Muscle of back (tissue), 13 donors: ENCODE measurements at places on chromosomes 1 and 21. TPM values are rescaled to one million over a fixed set of nuclear protein-coding genes. Genes with fewer than 3 reads are reported as not detected.

- no peak for DNase-seq
Observed at GRCh38 chr1:183279835-183280234, 93.8 kb downstream of the LAMC2 start.

- peak; percentile 38 for DNase-seq
Observed at GRCh38 chr1:170967042-170967910, 31.9 kb downstream of the MROH9 start.

- peak; percentile 34 for DNase-seq
Observed at GRCh38 chr1:165928075-165928731, 100.8 kb downstream of the UCK2 start.

DNA sequence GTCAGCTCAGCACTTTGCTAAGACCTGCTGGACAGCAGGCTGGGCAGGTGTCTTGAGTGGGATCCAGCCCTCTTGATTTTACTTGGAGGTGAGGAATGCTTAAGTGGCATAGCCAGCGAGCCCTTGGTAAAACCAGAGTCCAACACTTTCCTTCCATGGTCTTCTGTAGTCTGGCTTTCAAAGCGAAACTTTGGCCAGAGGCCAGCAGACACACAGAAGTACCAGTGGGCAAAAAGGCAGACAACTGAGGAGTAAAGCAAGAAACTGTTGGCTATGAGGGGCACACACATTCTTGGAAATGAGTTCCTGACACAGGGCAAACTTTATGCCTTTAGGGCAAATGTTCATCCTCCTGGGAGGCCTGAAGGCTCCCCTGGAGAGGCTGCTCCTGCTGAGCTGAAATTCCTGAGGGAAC lies 281.0 kb upstream of the POU3F1 start:
- no peak for DNase-seq

GRCh38 chr1:85128316-85128715 lies 72.5 kb downstream of the SYDE2 start:
- peak; percentile 34 for DNase-seq

DNA sequence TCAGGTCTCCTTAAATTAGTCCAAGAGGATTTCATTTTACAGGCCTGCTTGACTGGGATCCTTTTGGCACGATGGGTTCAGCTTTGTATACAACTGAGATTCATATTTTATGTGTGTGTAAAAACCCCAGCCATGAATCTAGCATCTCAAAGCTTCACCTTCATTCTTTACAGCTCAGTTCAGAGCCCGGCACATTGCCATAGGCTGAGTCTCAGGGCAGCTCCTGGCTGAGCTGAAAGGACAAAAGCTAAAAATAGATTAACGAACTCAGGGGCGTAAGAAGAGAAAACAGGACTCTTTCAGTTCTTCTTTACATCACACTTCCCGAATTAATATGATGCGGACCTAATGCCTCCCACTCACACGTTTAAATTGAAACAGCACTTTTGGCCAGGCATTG lies 262.8 kb upstream of the PBX1 start:
- peak; percentile 13 for DNase-seq

DNA sequence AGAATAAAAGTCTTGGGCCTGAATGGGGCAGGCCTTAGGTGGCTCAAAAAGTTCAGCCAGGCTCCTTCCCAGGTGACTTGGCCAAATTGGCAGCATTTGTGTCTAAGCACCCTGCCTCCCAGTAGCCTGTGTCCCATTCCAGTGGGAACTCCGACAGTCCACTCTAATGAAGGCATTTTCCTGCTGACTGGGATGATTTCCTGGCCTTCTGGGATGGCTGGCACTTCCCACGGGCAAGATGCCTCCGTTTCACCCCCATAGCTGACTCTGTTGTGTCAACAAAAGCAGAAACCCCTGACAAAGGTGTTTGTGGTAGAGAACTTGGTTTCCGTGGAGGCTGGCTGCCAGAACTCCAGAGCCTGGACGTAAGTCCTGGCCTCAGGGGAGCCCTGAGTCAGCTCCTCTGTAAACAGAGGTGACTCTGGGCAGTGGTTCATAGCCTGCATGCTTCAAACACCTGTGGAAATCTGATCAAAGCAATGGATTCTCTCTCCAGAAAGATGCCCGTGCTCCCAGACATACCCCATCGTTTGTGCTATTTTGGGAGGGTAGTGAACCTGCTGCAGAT lies 36.6 kb downstream of the WNT3A start:
- no peak for DNase-seq

DNA sequence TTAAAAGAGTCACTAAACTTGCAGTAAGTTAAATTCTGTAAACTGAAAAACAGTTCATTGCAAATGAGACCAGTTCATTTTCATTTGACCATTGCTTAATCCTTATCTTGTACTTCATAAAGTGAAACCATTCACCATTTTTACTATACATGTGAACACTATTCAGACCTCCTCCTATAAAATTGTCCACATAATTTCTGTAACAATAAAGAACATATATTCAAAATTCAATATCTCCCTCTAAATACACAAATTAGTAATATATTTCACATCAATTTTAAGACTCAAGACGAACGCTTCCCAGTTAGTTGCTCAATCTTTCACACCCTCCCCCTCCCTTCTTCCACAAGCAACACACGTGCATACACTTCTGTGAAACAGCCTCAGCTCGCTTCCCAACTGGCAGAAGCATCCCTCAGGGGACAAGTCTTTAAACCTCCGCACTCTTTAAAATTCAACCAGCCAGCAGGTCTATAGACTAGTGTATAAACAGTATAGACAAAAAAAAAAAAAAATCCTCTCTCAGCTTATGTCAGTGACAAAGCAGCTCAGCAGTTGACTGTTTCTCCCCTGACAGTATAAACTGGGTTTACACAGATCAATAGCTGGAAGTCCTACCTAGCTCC lies 99.6 kb downstream of the DENND1B start:
- DNase-seq, result peak; percentile 45

DNA sequence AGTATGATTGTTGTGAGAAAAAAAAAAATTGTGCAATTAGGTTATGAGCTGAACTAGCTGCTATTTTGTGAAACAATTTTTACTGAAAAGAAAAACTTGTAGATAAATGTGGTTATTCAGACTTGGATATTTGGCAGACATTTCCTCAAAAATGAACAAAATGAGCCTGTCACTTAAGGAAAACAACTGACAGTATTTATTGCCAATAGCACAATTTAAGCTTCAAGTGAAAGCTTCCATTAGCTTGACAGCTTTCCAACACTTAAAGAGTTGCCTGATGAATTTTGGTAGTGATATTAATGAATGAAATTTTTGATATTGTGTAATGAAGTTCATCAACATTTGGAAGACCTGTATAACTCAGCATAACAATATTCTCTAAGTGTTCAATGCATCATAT lies 116.1 kb upstream of the RGS1 start:
- no peak for DNase-seq

DNA sequence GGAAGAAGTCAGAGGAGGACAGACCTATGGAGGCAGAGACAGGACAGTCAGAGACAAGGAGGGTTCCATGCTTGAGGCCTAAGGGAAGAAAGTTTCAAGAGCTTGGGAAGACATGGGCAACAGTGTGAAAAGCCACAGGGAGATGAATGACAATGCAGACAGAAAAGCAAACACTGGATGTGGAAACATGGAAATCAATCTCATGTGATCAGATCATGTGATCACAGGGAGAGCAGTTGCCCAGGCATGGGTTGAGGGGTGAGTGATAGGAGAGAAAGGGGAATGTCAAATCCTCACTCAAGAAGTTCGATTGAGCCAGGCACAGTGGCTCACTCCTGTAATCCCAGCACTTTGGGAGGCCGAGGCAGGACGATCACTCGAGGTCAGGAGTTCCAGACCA lies 17.2 kb downstream of the PTAFR start:
- DNase-seq, result no peak

DNA sequence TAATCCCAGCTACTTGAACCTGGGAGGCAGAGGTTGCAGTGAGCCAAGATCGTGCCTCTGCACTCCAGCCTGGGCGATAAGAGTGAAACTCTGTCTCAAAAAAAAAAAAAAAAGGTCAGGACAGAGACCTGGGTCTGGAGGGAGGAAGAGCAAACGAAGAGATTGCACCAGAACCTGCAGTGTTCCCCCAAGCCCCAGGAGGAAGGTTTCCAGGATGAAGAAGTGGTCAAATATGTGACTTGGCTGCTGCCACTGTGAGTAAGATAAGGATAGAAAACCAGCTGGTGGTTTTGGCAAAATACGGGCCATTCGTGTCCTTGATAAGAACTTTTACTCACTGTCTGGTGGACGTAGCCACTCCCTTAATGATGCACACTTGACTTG lies 42.2 kb downstream of the CLDN14 start:
- DNase-seq, result no peak

- no peak for DNase-seq
Observed at GRCh38 chr21:46307625-46308024, 16.0 kb downstream of the C21orf58 start.

DNA sequence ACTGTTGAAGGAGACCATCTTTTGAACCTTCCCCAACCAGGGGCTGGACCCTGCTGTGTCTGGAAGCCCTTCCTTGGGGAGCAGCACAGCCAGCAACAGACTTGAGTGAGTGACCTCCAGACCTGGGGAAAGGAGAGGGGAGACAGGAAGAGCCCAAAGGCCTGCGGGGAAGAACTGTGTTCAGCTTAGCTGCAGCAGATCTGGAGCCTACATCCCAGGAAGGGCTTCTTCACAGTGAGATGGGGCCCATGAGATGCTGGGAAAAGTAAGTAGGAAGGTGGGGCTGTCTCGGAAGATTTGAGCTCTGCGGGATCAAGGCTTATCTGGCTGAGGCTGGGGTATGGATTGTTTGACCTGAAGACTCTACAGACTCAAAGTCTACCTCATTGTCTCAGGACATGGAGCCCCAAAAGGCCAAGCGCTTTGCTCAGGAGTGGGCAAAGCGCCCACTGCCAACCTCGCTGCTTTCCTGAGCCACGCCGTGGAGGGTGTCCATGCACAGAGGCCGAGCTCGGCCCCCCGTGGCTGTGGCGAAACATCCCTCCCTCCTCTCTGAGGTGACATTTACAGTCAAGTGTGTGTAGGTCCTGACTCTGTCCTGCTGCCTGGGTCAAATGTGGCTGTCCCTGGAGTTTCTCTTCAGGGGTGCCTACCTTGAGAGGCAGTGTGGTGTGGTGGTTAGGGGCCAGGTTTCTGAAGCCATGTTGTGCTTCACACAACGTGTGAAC lies 24.5 kb downstream of the SPOCD1 start:
- DNase-seq, result no peak

- no peak for DNase-seq
Observed at GRCh38 chr1:159140474-159140873, 30.9 kb upstream of the CADM3 start.

GRCh38 chr1:81695741-81696140 lies 105.0 kb upstream of the ADGRL2 start:
- peak; percentile 57 for DNase-seq

GRCh38 chr1:15279576-15280230 lies 32.7 kb downstream of the FHAD1 start:
- no peak for DNase-seq

DNA sequence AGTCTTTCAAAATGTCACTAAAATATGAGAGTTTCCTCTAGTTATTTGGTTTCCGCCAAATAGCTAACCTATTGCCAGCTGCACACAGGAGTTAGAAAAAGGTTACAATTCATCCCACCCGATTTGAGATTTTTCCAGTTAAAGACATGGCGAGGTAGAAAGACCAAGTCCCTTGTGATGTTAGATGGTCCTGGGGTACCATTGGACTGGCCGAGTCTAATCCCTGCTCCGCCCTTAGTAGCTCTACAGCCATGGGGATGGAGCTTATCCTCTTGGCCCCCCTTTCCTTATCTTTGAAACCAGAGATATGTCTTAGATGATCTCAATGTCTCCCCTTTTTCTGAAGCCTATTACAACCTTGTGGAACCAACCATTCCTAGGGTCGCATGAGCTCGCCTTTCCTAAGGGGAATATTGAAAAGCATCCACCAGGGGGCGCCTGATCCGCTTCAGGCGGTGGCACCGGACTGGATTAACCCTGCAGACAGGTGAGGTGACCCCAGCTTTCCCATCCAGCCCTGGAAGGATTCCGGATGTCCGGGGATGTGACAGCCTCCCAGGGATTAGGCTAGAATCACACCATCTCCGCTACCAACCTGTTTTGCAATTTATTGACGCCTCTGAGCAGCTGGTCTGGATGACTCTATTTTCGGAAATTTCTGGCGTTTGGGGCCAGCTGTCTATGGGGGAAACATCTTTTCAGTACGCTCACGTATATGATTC lies 68.3 kb upstream of the SIM2 start:
- peak; percentile 18 for DNase-seq

- no peak for DNase-seq
Observed at GRCh38 chr1:36253161-36253862, 29.1 kb downstream of the THRAP3 start.

- DNase-seq, result peak; percentile 38
Observed at GRCh38 chr1:113058941-113059706, 13.9 kb upstream of the LRIG2 start.

- DNase-seq, result no peak
Observed at GRCh38 chr1:158607296-158607695, 2.2 kb downstream of the OR10Z1 start.

- DNase-seq, result no peak
Observed at GRCh38 chr1:160541622-160542302, 18.7 kb upstream of the SLAMF6 start.

- DNase-seq, result no peak
Observed at GRCh38 chr1:93339171-93339697, 6.5 kb upstream of the DR1 start.

GRCh38 chr1:218350035-218350525 lies 4.9 kb downstream of the TGFB2 start:
- DNase-seq, result no peak

GRCh38 chr1:226207048-226207447 lies 16.4 kb upstream of the MIXL1 start:
- no peak for DNase-seq

DNA sequence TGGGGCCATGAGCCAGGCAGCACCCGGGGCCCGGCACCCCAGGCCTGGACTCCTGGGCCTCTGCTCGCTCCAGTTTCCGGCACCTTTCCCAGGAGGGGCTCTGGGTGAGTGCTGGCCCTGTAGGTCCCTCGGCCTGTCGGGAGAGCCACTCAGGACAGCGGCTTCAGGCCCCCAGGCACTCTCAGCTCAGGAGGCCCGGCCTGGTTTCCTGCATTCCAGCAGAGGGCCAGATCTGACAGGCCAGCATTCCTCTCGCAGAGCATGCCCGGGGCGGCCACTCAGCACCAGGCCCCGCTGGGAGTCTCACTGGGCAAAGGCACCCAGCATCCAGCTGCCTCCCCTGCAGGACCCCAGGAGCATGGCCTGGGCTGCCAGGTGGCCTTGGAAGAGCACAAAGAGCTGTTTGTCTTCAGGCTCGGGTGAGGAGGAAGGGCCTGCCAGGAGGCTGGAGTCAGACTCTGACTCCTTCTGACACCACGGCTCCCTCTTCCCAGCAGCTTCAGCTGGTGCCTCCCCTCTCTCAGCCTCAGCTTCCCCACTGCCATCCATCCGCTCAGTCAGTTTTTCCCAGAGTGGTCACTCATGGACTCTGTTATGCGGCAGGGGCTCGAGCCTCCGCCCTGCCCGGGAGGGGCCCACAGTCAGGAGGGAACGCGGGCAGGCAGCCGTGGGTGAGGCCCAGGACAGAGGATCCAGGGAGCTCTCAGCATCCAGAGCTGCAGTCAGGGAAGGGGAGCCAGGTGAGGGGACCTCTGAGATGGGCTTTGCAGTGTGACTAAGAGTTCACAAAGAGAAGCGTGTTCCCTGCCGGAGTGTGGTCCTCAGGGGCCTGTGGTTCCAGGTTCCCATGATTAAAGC lies 51.7 kb downstream of the WNT9A start:
- DNase-seq, result no peak

The CCDC185 gene
- polyA plus RNA-seq, result not detected

The CRNN gene
- polyA plus RNA-seq, result not detected

The ST6GALNAC3 gene
- 7.5 TPM for polyA plus RNA-seq

The OR13G1 gene
- not detected for polyA plus RNA-seq

The RAVER2 gene
- polyA plus RNA-seq, result 19.0 TPM

The OR11L1 gene
- polyA plus RNA-seq, result not detected

The IGSF21 gene
- 0.08 TPM for polyA plus RNA-seq

The MNDA gene
- 2.4 TPM for polyA plus RNA-seq

The CYP4Z1 gene
- polyA plus RNA-seq, result 0.39 TPM

The DOCK7 gene
- polyA plus RNA-seq, result 35.3 TPM

The TAS1R1 gene
- 3.2 TPM for polyA plus RNA-seq

The CDC7 gene
- 7.3 TPM for polyA plus RNA-seq
